ENCODE measurements at places on chromosomes 7 and 10. TPM values are rescaled to one million over a fixed set of nuclear protein-coding genes. Genes with fewer than 3 reads are reported as not detected.
A peak's percentile ranks its signal among the peaks of the same experiment; 100 is the strongest.

DNA sequence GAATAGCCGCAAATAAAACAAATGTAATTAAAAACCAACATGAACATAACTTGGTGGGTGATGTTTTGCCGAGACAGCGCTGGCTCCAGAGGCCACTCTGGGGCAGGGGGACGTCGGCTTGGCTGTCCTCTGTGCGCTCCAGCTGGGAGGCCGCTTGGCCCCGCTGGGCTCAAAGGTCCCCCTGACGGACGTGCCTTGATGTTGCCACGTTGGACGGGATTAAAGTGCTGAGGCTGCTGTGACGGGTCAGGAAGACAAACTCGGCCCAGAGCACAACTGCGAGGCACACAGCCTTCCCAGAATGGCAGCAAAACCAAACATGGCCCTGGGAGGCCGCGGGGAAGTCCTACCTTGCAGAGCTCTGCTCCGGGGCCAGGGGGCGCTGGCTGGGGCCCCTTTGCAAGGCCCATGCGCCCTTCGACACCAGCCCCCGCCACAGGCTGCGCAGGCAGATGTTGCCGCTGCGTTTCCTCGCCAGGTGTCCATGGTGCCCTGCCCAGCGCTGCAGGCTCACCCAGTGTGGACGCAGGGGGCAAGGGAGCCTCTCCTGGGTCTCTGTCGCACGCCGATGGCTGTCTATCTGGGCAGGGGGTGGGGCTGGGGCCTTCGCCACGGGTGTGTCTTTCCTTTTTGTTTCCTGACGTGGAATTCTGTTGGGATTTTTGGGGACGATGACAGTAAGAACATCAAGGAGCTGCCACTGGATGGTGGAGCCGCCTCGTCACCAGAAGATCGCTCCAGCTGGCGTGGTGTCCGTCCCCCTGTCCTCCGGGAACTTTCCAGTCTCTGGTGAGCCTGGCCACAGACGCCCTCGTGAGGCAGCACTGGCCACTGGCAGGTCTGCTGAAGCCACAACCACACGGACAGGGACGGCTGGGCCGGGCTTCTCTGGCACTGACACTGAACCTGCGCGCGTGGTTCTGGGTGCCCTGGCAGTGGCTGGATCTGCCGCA, 99.6 kb upstream of the DIP2C start:
- peak; percentile 62 for DNase-seq

DNA sequence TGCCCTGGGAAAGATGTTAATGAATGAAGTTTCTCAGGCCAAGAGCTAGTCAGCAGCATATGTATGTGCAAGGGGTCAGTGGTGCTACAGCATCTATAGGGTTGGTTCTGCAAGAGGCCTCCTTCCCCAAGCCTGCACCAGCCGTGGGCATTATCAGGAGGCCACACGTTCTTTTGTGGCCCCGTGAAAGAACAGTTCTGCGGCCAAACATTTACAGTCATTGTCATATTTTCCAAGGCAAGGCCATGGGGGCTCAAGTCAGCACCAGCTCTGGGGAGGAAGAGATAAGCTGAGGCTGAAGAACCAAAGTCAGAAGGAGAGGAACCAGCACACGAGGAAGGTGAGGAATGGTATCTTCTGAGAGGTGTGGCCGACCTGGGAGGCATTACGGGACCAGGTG, 54.4 kb upstream of the TMEM72 start:
- DNase-seq: no peak

DNA sequence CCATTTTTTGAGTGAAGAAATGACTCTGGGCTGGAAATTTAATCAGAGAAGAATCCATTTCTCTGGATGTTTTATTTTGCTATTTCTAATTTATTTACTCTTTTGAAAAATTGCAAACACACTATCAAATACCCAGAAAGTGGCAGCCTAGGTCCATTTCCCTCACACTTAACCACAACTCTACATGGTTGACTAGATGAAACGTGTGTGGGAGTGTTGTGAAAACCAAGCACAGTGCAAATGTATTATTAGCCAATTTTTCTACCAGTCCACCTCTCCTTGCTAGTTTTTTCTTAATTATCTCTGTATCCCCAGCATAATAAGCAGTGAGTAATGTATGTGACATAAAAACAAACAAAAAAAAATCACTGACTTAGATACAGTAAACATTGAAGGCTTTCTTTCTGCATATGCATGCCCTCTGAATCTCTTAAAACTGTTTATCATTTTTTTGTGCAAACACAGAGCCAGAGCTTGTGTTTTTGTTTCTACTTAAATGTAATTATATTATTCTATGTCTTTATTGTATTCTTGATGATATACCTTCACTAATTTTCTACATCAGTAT, 30.9 kb downstream of the SCIN start:
- no peak for DNase-seq

CALML5 gene
- total RNA-seq: not detected

DNA sequence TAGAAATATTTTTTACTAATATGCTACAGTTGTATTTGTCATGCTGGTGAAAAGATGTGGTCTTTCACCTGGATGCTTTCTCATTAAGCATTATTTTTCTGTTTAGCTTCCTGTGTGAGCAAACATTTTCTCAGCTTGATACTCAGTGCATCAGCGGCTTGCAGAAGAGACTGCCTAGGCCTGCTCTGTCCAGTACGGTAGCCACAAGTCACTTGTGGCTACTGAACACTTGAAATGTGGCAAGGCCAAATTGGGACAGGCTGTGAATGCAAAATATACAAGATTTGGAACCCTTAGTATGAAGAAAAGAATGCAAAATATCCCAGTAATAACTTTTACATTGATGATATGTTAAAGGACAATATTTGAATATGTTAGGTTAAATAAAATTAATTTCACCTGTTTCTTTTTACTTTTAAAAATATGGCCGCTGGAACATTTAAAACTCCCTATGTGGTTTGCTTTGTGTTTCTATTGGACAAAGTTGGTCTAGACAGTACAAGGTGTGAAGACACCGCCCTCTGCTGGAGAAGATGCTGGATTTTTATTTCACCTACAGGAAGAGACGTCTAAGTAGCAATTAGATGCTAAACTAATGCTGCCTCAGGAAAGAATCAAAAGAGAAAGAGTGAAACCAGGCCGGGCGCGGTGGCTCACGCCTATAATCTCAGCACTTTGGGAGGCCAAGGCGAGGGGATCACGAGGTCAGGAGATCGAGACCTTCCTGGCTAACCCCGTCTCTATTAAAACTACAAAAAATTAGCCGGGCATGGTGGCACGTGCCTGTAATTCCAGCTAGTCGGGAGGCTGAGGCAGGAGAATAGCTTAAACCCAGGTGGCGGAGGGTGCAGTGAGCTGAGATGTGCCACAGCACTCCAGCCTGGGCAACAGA, 5.3 kb downstream of the SRGN start:
- DNase-seq: peak; percentile 86

C10orf105 gene
- total RNA-seq: 0.63 TPM

GRCh38 chr10:83835945-83836745, 303.2 kb upstream of the GHITM start:
- DNase-seq: no peak

DNA sequence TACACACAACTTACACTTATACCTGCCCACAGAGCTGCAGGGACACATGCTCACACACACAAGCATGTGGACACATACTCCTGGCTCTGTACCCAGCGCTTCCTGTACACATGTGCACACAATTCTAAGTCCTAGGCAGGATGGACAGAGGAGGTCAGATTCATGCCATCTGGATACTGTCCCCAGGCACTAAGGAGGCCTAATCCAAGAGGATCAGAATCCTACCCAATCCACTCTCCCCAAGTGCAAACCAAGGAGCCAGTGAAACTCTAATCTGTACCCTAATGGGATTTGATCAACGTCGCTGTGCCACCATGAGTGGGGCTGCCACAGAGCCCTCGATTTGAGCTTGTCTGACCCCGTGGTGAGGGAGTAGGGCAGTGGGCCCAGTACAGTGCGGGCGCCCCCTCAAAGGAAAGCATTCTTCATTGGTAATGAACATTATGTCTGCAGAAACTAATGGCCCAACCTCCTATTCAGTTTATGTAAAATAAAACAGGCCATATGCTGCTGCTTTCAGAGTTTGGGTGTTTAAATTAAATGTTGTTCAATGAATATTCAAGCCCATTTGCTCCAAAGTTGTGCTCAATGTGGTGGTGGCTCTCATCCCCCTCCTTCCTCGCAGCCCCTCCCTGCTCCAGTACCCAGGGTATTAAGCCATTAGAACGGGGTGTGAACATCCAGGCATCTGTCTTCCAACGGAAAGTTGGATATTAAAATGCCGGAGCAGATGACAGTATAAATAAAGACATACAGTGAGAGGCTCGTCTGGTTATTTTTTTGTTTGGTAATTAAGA, 26.4 kb downstream of the RPS24 start:
- no peak for DNase-seq

DNA sequence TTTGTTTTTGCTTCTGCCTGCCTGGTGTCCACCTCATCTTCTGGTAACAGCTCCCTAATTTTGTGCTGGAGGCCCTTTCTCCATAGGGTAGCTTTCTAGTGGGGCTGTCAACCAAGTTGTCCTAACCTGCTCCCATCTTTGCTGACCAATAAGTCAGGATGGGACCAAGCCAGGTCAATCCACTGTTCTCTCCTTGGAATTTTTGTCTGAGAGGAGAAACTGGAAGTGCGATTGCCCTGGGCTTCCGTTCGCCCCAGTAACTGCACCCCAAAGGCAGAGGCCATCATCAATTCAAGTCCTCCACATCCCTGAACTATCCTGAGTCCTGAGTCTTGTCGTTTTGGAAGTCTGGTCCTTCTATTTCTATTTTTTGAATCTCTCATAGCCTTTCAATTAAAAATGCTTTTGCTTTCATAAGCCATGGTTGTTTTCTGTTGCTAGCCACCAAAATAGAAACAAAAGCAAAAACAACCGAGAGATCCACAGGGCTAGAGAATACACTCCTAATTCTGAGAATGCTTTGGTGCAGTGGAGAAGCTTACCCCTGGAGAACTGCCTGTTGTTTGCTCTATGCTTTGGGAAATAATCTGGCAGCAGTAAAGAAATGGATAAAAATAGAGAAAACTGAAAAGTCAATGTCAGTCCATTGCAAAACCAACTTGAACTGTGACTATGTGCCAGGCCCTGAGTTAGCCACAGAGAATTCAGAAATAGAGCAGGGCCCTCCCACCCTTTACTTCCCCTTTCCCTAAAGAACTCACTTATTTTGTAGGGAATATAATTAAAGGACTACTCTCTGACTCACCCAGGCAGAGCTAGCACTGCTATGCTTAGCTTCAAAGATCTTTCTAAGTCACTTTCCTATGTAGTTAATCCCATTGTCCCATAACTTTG, 368.1 kb downstream of the CXCL12 start:
- no peak for DNase-seq

DNA sequence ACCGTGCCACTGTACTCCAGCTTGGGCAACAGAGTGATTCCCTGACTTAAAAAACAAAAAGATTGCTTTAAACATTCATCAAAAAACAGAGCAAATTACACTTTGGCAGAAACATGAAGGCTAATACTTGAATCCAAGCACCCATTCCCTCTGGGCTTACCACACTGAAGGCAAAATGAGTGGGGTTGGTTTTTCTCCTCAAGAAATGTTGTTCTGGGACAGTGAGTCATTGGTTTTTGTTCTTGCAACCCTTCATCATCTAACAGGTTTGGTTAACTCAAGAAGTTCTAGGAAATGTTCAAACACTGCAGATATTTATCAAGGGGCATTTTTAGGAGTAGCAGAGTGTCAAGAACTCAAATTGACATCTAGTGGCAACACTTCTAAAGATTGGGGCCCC, 60.5 kb downstream of the KIAA1217 start:
- no peak for DNase-seq

MNX1 gene
- total RNA-seq: not detected

- no peak for DNase-seq
These were observed 85.9 kb upstream of the UNC5B start for GRCh38 chr10:71126432-71126831.

GRCh38 chr7:122262246-122262645, 42.3 kb downstream of the FEZF1 start:
- DNase-seq: no peak

DNA sequence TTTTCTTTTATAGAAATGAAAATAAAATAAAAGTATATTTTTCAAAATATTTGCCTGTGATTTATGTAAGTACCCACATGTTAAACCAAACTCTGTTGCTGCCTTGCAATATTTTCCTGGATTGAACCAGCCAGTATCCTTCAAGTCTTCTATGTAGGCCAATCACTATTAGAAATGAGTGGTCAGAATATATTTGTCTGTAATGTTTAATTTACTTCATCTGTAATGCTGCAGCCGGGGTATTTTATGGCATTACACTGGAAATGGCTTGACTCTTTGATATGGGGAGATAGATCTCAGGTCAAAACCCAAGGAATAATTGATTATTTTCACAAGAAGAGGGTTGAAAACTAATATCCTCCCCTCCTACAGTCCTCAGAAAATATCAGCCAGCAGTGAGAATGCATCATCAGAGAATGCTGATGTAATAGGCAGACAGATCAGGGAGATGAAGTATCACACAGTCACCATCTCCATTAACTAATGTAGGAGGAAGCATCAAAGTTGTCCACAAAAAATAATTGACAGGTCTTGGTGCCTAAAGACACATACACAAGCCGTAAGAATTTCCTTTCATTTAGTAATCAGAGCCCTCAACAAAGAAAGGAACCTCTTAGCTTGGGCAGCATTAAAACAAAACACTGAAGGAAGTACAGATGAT, 82.5 kb downstream of the VWDE start:
- no peak for DNase-seq

NDUFA5 gene
- total RNA-seq: 57.8 TPM

- no peak for DNase-seq
These were observed 32.8 kb downstream of the KIAA1549 start for GRCh38 chr7:138948403-138948802.

SPDYE18 gene
- total RNA-seq: not detected

CPEB3 gene
- total RNA-seq: 1.6 TPM

DNA sequence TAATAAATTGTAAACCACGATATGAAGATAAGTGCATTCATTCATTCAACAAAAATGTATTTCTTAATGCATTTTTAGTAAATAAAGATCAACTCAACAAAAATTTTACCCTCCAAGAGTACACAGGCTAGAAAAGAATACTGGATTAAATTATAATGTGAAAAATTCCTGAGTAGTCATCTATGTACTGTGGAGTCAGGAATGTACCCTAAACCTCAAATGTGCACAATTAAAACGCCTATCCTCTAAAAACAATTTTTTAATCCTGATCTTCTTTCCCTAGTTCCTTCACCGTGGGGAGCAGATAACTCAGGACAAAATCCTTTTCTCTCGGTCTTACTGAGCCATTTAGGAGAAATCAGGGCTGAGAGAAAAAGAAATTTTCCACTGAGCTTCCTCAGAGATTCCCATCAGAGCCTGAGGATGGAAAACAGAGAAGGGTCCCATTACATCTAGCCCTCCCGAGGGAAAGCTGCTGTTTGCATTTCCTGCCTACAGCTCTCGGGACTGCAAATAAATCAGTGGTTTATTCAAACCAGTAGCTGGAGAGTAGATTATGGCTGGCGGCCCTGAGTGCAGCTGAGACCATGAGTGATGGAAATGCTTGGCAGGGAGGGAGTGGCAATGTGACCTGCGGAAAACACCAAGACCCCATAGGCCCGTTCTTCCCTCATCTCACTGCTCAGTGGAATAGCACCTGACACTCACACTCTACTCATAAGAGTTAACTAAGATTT, 7.4 kb downstream of the TAS2R40 start:
- no peak for DNase-seq

HMX3 gene
- 0.19 TPM for total RNA-seq
